ENCODE measurements at places on chromosomes 16 and 17. TPM values are rescaled to one million over a fixed set of nuclear protein-coding genes. Genes with fewer than 3 reads are reported as not detected.

GRCh38 chr17:67514998-67515397, 137.9 kb downstream of the PITPNC1 start:
- no peak for DNase-seq

DNA sequence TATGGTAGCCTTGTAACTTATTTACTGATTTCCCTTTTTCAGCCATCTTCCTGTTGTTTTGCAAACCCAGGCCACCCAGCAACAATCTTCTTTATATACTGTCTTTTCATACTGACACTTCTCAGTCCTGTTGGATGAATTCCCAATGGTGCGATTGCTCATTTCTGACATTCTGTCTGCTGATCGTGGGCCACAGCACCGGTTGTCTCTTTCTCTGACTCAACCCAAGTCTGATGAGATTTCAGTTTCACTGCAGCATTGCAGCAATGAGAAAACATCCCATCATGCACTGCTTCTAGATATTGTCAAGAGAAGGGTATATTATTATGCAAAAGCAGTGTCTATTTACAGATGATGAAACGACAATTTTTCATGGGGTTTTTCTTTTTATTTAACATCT, 349.2 kb upstream of the HSBP1 start:
- DNase-seq, result no peak

GRCh38 chr16:53282975-53283946, 151.0 kb upstream of the RBL2 start:
- DNase-seq, result no peak

NPIPA5 gene
- total RNA-seq, result 10.2 TPM

KCNH4 gene
- 0.05 TPM for total RNA-seq

TOB1 gene
- total RNA-seq, result 10.8 TPM

ATP2A1 gene
- 0.53 TPM for total RNA-seq

C1QL1 gene
- not detected for total RNA-seq
